ENCODE measurements at places on chromosomes 5 and 9. TPM values are rescaled to one million over a fixed set of nuclear protein-coding genes. Genes with fewer than 3 reads are reported as not detected.

- DNase-seq = no peak
These were observed 59.7 kb upstream of the HMHB1 start for GRCh38 chr5:143752165-143752850.

DNA sequence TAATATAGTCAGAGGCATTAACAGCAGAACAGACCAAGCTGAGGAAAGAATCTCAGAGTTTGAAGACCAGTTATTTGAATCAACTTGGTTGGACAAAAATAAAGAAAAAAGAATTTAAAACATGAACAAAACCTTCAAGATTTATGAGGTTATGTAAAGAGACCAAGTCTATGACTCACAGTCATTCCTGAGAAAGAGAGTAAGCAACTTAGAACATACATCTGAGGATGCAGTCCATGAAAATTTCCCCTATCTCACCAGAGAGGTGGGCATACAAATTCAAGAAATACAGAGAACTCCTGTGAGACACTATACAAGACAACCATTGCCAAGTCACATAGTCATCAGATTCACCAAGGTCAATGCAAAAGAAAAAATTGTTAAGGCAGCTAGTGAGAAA is 17.4 kb upstream of the C9orf72 start:
- no peak for DNase-seq

DNA sequence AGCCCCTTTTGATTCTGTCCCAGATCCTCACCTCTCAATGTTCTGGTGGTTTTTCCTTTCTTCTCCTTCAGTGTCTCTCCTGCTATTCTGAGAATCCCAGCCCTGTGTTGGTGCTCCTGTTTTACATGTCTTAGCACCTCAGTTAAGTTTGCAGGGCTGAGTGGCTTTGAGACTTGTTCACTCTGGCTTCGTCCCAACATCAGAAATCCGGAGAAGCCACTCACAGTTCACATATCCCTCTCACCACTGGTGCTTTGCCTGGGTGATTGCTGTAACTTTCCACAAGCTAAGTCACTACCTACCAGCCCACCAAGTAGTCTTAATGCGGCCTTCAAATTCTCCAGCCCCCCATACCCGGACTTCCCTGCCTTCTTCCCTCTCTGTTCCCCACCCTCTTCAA is 40.2 kb downstream of the CYFIP2 start:
- no peak for DNase-seq

- DNase-seq = no peak
These were observed 86.5 kb downstream of the MTRR start for GRCh38 chr5:7955476-7955875.

PCDHGA11 gene
- total RNA-seq = 0.06 TPM

PKD2L2 gene
- not detected for total RNA-seq

ZFR gene
- total RNA-seq = 55.9 TPM

All from T-cell (primary cell).